ENCODE measurements at places on chromosomes 6 and 20.

GRCh38 chr20:36415475-36416002 lies 109.4 kb downstream of the DLGAP4 start:
- no peak for DNase-seq

DNA sequence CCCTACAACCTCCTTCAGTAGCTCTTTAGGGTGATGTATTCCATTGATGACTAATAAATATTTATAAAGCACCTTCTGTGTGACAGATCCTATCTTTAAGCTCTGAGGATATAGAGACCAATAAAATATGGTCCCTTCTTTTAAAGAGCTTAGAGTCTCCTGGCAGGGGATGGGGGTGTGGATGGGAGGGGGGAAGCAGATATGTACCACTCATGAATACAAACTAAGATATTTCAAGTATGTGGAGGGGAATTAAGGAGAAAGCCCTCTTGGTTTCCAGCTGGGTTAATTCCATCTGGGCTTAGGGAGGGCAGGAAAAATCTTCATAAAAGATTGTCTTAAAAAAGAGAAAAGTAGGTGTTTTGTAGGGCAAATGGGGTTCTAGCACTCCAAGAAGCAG lies 21.6 kb upstream of the FBXO9 start:
- no peak for DNase-seq

DNA sequence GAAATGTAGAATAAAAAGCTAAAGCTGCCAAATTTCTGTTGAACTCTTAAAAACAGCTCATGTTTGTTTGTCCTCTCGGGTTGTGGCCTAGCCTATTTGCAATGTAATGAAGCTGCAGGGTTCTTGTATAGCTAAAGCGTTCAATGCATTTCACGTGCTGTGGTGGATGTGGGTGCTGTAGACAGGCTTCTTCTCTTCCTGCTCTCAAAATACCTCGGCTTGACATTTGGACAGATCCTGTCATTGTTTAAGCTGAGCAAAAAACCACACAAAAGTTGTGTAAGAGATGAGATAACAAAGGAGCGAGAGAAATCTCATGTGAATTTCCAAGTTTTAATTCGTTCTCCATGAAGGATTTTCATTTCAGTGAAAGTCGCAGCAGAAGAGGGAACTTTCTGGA lies 196.3 kb upstream of the UST start:
- DNase-seq = no peak

GRCh38 chr6:161220346-161220745 lies 53.5 kb downstream of the AGPAT4 start:
- no peak for DNase-seq

- no peak for DNase-seq
Observed at GRCh38 chr6:112221561-112221960, 32.8 kb downstream of the LAMA4 start.

- DNase-seq = no peak
Observed at GRCh38 chr6:45647341-45648261, 269.9 kb upstream of the SUPT3H start.

All from mesenteric fat pad (tissue), 1 donor.